Sigmoid colon (tissue), 7 donors: ENCODE measurements at places on chromosomes 3 and 15. TPM values are rescaled to one million over a fixed set of nuclear protein-coding genes. Genes with fewer than 3 reads are reported as not detected.

SLC28A2 gene
- total RNA-seq: not detected

LEKR1 gene
- total RNA-seq: 0.68 TPM

DNA sequence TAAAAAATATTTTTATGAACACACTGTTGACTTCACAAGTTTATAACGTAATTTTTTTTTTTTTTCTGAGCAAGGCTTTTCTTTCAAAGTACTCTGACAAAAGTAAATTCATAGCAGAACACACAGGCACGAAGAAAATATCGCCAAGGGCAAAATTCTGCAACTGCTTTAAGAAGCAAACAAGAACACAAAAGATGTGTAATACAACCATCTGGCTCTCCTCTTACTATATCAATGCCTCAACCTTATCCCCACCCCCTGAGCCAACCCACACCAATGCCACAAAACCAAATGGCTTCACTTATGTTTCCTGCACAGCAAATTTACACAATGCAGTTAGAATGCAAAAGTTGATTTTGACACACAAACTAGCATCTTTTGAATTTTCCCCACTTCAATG is 274.2 kb downstream of the FOXP1 start:
- DNase-seq: no peak
- no peak overlapping the region for H3K4me3 ChIP-seq
- H3K36me3 ChIP-seq: no peaks in the 10 kb centered on the region
- no peaks in the 10 kb centered on the region for H3K27me3 ChIP-seq
- H3K4me1 ChIP-seq: peaks cover 44% of the 10 kb centered on the region

DNA sequence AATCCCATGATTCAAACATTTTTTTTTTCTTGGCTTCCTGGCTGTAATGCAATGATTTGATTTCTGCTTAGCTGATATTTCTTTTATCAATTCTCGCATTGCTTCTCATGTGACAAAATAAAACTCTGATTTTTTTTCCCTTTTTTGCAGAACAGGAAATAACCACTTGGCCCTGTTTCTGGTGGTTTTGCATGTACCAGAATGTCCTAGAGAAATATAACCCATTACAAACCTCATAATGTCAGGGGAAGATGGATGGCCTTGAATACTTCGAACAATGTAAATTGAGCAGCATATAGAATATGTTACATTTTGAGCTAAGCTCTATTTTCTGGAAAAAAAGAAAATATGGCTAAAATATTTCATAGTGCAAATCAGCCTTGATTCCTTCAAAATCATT is 275.6 kb downstream of the RAP2B start:
- no peak overlapping the region for H3K27ac ChIP-seq
- no peak overlapping the region for H3K4me3 ChIP-seq
- DNase-seq: no peak
- H3K36me3 ChIP-seq: no peaks in the 10 kb centered on the region

- H3K4me1 ChIP-seq: no peaks in the 10 kb centered on the region
- no peak overlapping the region for H3K4me3 ChIP-seq
- H3K27me3 ChIP-seq: no peaks in the 10 kb centered on the region
- H3K36me3 ChIP-seq: no peaks in the 10 kb centered on the region
These were observed 28.3 kb downstream of the CCDC32 start for GRCh38 chr15:40536501-40536900.
